Hepatocyte (in vitro differentiated cells): ENCODE measurements at places on chromosomes 5 and 9. TPM values are rescaled to one million over a fixed set of nuclear protein-coding genes. Genes with fewer than 3 reads are reported as not detected.

The ENTPD8 gene
- polyA plus RNA-seq = 14.2 and 16.5 TPM in 2 replicates

DNA sequence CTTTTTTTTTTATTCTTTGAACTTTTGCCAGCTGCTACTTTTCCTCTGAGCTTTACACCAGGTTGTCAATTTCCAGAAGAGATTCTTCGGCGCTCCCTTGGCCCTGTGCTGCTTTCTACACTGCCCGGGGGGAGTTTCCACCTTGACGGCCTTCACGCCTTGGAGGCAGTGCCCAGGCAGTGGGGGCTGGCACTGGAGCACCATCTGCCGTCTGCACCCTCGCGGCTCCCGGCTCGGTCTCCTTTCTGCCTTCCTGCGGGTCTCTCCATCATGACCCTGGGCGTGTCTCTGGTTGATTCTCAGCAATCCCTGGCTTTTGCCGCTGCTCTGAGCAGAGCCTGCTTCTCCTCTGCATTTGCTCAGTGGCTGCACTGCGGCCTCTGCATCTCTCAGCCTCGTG, 2.9 kb downstream of the SLC6A18 start:
- H3K4me3 ChIP-seq = no peak overlapping the region
- H3K27me3 ChIP-seq = no peaks in the 10 kb centered on the region
- no peaks in the 10 kb centered on the region for H3K4me1 ChIP-seq
- no peaks in the 10 kb centered on the region for H3K36me3 ChIP-seq
- no peak for DNase-seq
- H3K27ac ChIP-seq = no peak overlapping the region

DNA sequence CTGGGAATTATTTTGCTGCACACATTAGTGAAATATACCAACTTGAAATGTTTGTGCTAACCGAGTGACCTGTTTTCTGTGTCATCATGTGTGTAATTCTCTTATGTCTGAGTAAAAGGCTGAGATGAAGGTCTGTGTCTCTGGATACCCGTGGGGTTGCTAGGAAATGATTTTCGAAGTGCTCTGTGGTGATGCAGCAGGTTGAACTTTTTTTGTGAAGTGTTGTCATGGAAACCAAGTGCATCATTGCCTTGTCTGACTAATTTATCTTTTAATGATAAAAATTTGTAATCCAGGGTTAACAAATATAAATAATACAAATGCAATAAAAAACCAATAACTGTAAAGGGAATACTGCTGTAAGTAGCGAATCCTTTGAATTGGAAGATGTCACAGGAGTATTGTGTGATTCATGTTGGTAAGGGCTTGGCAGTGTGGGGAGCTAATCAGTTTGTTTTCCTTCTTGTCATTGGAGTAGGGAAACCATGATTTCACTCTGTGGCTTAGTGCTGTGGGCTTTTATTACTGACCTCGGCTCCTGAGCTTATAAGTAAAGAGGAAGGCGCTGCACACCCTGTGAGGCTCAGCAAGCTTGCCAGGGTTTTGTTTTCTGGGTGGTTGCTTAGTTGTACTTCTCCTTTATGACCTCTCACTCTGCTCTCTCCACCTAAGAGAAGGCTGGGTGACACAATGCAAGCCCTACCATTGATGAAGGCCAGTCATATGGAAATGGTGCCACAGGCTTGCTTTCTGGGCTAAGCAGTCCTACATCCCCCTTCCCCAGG, 22.3 kb downstream of the PDE8B start:
- H3K4me1 ChIP-seq = no peaks in the 10 kb centered on the region
- no peak overlapping the region for H3K27ac ChIP-seq
- no peaks in the 10 kb centered on the region for H3K27me3 ChIP-seq
- H3K4me3 ChIP-seq = no peak overlapping the region
- H3K36me3 ChIP-seq = no peaks in the 10 kb centered on the region
- DNase-seq = no peak

DNA sequence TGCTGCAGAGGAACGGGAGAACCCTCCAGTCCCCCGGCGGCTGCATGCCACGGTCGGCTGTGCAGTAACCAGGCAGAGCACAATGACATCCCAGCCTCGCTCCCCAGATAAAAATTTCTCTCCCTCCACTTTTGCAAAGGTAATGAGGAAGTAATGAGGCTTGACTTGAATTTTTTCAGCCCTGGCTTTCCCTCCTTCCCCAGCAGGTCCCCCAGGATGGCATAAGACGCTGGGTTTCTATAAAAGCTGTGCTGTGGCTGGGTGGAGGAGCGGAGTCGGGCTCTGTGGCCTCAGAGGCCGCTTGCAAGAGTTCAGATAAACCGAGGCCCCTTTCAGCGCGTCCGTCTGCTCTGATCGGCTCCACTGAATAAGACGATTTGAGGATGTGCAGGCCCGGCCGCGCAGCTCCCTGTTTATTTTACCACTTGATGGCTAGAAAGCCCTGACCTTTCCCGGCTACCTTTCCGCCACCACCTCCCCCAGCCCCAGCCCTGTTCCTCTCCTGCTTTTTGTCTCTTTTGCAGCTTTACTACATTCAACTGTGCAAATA, 351.9 kb upstream of the IRX2 start:
- no peak for DNase-seq
- H3K4me1 ChIP-seq = peaks cover 15% of the 10 kb centered on the region
- H3K27ac ChIP-seq = no peak overlapping the region
- H3K4me3 ChIP-seq = no peak overlapping the region

DNA sequence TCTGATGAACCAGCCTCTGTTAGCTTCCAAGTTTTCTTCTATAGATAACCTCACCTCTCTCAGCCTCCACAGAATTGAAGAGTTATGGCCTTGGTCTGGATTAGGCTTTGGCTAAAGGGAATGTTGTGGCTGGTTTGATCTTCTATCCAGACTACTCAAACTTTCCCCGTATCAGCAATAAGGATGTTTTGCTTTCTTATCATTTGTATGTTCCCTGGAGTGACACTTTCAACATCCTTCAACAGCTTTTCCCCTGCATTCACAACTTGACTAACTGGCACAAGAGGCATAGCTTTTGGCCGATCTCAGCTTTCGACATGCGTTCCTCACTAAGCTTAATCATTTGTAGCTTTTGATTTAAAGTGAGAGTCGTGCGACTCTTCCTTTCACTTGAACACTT, 28.1 kb upstream of the GNE start:
- no peak for DNase-seq
- no peak overlapping the region for H3K27ac ChIP-seq
- no peak overlapping the region for H3K4me3 ChIP-seq

DNA sequence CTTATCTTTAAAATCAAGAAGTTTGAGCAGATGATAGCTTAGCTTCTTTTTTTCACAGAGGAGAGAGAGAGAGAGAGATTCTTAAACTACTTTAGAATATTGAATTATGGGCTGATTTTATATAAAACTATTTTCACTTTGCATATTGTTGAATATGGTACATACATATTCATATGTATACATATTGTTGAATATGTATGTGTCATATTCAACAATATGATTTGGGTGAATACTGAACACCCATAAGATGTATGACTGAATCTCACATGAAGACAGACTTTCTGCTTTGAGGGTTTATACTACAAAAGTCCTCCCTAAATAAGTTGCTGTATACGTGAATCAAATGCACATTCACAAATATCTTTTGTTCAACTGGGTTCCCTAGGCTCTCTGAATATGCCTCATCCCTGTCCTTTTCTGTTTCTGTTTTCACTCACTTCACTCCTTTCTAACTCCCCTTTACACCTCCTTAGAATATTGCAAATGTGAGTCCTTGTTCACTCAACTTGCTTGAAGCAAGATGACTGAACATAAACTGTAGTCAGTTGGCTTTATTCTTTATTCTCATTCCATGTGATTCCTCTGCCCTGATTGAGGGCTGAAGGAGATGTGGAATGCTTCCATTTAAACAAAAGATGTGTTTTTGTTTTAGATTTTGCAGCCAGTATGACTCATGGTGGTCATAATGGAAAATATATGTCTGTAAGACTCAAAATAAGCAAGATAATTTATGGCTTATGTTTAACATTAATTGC, 225.4 kb upstream of the DAB2 start:
- no peaks in the 10 kb centered on the region for H3K27me3 ChIP-seq
- DNase-seq = no peak
- H3K36me3 ChIP-seq = no peaks in the 10 kb centered on the region
- H3K4me3 ChIP-seq = no peak overlapping the region
- no peak overlapping the region for H3K27ac ChIP-seq
- no peaks in the 10 kb centered on the region for H3K4me1 ChIP-seq

The ASPN gene
- polyA plus RNA-seq = 12.5 and 14.0 TPM in 2 replicates

DNA sequence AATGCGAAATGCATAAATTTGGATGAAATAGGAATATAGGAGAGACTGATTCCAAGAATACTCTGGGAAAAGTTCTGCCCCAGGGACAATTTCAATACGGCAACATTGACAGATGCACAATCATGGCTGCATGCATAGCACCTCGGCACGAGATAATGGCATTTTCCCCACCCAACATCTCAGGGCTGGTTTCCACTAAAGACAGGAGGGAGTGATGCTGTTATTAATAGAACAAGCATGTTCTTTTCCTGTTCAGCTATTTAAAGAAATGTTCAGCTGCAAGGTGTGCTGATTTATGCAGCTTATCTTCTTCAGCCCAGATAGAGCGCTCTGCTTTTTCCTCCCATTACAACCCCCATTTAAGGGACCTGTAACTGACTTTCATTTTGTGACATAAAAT, 740.2 kb downstream of the TLR4 start:
- H3K27ac ChIP-seq = no peak overlapping the region
- H3K4me1 ChIP-seq = no peaks in the 10 kb centered on the region
- H3K36me3 ChIP-seq = no peaks in the 10 kb centered on the region

DNA sequence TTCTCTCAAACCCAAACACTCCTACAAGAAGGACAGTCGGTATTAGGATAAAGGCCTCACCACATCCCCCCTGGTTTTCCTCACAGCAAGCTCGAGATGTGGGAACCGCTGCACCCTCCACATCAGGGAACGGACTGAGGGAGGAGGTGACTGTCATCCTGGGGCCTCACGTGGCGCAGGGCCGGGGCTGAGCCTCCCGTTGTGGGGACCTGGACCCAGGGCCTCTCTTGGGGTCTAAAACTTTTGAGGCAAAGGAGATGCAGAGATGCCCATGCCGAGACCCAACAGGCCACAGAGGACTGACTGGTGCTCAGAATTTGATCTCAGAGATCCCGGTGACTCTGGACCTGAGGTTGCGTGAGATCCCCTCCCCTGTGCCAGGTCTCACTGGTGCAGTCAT, 72.7 kb downstream of the MRPL36 start:
- H3K27ac ChIP-seq = no peak overlapping the region
- no peaks in the 10 kb centered on the region for H3K27me3 ChIP-seq
- no peaks in the 10 kb centered on the region for H3K4me1 ChIP-seq
- no peaks in the 10 kb centered on the region for H3K36me3 ChIP-seq
- H3K4me3 ChIP-seq = no peak overlapping the region

DNA sequence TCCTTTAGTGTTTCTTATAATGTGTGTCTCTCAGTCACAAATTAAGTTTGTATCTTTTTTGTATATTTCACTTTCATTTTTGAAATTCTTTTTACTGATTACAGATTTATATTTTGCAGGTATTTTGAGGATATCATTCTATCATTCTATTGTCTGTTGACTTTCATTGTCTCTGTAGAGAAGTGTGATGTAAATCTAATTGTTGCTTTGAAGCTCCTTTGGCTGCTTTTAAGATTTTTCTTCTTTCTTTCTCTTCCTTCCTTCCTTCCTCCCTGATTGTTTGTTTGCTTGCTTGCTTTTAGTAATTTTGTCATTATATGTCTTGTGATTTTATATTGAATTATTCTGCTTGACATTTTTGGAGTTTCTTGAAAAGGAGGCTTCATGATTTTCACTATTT, 75.3 kb upstream of the MAST4 start:
- no peak for DNase-seq
- no peaks in the 10 kb centered on the region for H3K27me3 ChIP-seq
- H3K36me3 ChIP-seq = no peaks in the 10 kb centered on the region
- H3K4me3 ChIP-seq = no peak overlapping the region
- no peak overlapping the region for H3K27ac ChIP-seq

The GPR150 gene
- polyA plus RNA-seq = 1.0 and 1.3 TPM in 2 replicates

DNA sequence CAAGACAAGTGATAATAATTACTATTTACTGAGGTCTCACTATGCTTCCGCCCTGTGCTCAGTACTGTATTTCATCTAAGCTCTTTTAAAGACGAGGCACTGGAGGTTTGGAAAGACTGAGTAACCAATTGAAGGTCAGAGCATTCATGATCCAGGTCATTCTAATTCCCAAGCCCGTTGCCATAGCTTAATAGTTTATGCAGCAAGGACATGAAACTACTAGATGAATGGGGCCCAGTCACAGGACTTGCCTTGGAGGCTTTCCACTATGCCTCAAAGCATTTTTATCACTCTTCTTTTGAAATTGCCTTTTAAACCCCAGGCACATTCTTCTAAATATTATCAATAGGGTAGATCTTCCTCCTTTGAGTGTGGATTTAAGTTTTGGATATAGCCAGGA, 17.2 kb upstream of the NFIB start:
- no peak overlapping the region for H3K27ac ChIP-seq
- no peaks in the 10 kb centered on the region for H3K27me3 ChIP-seq
- no peaks in the 10 kb centered on the region for H3K36me3 ChIP-seq
- no peak for DNase-seq

The SLC4A9 gene
- polyA plus RNA-seq = 0.53 and 1.1 TPM in 2 replicates

DNA sequence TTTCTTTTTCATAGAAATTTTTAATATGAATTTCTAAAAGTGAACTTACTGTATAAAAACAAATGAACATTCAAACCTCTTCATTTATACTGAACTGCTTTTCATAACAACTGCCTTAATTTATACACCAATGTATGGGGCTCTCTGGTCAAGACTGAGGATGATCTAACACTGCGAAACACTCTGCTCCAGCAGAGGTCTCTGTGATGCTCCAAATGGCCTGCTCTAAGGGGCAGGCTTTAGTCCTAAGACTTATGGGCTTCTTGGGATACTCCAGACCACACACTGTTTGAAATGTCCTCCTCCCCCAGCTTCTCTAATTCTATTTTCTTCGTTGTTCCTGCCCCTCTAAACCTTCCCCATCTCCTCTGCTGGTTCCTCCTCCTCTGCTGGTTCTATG, 58.5 kb downstream of the LIFR start:
- peak; percentile 20 for DNase-seq
- no peaks in the 10 kb centered on the region for H3K4me1 ChIP-seq
- H3K27ac ChIP-seq = no peak overlapping the region
- H3K27me3 ChIP-seq = no peaks in the 10 kb centered on the region
- no peak overlapping the region for H3K4me3 ChIP-seq

DNA sequence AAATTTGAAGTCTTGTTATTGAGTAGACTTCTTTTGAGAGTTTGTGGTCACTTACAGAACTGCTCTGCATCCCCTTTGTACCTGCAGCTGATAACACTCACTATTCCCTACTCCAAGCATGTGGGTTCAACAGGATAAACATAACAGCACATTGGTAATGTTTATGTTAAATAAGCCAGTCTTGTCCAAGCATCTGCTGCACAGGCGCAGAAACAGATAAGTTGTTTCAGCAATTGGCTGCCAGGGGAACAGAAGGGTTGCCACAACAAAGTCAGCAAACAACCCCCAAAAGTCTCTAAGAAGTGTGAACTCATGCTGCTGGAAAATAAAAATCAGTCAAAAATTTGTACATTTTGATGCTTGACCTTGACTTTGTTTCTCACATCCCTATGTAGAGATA, 174.6 kb downstream of the GDNF start:
- peaks cover 19% of the 10 kb centered on the region for H3K4me1 ChIP-seq
- H3K36me3 ChIP-seq = no peaks in the 10 kb centered on the region
- no peaks in the 10 kb centered on the region for H3K27me3 ChIP-seq
- no peak overlapping the region for H3K4me3 ChIP-seq
- no peak overlapping the region for H3K27ac ChIP-seq
- no peak for DNase-seq
